ENCODE measurements at places on chromosomes 1 and 21.
A peak's percentile ranks its signal among the peaks of the same experiment; 100 is the strongest.

DNA sequence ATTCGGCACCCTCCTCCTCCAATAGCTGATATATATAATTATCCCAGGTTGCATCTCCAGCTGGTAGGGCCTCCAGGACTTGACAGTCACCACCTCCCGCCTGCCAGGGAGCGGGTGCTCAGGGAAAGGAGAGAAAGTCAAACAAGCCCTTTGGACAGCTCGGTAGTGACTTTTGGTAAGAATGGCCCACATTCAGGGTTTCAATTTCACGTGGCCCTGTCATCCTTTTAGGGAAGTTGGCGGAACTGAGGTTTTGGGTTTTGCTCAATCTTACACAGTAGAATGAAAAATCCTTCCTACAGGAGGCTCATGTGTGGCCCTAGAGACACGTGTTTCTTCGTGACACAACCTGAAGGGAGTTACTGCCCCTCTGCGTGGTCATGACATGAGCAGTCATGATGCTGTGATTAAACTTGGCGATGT lies 44.2 kb downstream of the CAPN8 start:
- DNase-seq: no peak

- DNase-seq: no peak
Measured at GRCh38 chr1:24295535-24295934, 23.6 kb upstream of the GRHL3 start.

GRCh38 chr1:63698001-63698838 lies 75.6 kb upstream of the ROR1 start:
- peak; percentile 55 for DNase-seq

DNA sequence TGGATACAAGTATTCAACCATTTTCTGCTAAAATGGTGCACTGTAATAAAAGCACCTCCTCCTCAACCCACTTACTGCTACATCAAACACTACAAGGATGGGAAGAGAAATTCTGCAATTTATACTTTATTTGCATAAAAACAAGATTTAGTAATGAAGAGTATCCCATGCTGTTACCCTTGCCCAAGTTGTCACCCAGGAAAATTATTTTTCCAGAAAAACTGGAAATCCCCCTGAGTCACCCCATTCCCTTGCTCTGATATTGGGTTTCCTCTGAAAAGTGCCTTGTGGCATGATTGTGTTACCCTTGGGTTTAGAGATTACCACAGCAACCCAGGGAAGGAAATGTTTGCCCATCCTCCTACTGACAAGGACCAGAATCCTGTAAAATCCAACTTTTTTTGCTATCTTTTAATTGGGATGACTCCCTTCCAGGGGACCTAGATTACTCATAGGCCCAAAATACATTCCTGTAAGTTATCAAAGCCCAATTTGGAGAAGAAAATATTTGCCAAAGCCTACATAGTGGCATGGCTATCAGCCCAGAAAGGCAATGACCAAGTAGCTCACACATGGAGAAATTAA lies 16.5 kb upstream of the ZC3H11B start:
- DNase-seq: no peak

DNA sequence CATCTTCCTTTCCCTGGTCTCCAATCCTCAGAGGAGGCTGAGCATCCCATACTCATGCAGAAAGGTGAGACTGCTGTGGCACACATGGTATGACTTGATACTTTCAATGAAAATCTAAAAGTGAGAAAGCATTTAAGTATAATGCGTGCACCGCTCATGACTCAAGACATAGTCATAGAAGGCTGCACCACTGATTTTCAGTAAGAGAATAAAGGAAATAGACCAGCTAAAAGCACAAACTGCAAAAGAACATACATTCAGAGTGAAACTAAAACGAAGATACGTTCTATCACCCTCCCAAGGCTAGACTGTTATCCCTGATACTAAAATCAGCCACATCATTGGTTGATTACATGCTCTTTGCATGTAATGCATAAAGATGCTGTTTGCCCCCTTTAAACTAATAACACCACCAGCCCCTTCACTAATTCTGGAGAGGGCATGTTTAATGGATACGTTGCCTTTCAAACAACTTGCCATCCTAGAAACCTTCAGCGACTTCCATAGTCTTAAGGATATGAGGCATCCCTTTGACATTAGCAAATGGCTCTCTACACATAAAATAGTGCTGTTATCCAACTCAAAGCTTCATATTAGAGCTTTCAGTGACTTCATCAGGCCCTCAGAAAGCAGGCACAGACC lies 2.1 kb downstream of the PLD5 start:
- DNase-seq: no peak

DNA sequence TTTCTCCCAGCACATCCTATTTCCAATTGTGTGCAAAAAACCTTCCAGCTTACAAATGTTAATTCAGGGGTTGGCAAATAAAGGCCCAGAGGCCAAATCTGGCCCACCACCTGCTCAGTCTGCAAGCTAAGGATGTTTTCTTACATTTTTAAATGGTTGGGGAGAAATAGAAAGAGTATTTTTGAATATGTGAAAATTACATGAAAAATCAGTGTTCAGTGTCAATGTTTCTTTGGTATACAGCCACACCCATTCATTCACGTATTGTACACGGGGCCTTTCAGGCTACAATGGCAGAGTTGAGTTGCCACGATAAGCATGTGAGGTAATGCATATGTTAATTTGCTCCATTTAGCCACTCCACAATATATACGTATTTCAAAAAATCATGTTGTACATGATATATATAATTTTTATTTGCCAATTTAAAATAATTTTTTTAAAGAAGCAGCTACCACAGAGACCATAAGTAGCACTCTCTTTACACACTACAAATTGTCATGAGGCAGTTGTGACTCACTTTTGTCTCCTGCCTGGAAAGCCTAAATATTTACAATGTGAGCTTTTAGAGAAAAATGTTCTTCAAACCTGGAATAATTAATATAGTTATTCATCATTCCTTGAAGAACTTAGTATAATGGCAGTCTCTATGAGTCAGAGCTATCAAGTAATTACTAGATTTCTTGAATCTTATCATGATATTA lies 189.6 kb downstream of the SMYD3 start:
- no peak for DNase-seq

- no peak for DNase-seq
Measured at GRCh38 chr1:72634946-72635345, 352.6 kb upstream of the NEGR1 start.

DNA sequence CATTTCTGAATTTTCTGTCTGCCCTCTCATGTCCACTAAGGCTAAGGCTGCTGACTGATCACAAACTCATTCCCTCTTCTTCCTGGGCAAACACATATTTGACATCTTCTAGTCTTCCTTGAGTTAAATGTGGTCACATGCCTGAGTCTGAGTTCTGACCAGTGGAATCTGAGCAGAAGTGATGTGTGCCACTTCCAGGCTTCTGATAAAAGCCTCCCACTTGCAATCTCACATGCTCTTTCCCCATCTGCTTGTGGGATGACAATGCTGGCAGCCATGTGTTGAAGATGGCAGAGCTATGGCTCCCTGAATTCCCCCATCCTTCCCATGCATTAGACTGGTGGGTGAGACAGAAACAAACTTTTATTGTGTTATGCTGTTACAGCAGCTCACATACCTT lies 149.9 kb upstream of the ZNF648 start:
- no peak for DNase-seq

DNA sequence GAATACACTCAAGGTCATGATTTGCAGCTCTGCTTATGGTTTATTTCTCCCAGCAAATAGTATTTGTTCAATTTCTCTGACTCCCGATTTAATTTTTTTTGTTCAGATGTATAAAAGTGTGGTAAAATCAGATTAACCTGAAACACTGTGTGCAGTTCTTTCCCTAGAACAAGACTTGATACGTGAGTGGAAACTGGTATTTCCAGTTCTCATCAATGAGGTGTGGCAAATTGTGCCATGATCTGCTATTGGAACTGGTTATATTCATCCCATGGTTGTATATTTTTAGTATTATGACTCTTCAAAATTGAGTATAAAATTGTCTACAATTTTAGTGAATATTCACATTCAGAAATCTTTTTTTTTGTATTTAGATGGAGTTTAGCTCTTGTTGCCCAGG lies 76.8 kb upstream of the IVNS1ABP start:
- DNase-seq: peak; percentile 67

DNA sequence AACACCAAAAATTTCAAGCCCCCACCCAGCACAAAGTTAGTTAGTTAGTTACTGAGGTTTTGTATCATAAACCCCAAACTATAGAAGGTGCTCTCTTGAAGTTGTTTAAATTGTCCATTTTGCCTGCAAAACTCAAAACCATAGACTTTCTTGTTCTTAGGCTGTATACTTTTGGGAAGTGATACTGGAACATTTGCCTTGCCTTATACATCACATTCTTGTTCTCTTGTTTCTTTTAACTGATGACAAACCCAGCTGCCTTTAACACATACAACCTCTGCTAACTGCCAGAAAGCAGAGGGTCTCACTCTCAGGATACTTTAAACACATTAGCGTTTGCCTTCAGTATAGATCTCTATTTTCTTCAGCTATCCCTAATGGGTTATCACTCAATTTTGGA lies 570.5 kb downstream of the MRPL39 start:
- DNase-seq: no peak

DNA sequence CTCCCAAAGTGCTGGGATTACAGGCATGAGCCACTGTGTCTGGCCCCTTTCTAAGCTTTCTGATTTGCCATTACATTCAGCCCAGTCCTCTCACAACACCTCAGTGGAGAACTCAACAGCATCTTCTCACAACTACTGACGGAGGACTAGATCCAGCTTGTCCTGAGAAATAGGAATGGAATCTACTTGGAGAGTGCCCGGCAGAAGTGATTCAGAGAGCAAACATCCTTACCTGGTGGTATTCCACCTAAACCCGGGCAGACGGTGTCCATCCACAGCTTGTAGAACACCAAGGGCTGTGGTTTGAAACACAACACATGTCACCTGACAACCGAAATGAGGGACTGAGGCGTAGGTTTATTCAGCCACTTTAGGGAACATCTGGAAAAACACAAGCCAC lies 28.8 kb upstream of the CCSAP start:
- no peak for DNase-seq

DNA sequence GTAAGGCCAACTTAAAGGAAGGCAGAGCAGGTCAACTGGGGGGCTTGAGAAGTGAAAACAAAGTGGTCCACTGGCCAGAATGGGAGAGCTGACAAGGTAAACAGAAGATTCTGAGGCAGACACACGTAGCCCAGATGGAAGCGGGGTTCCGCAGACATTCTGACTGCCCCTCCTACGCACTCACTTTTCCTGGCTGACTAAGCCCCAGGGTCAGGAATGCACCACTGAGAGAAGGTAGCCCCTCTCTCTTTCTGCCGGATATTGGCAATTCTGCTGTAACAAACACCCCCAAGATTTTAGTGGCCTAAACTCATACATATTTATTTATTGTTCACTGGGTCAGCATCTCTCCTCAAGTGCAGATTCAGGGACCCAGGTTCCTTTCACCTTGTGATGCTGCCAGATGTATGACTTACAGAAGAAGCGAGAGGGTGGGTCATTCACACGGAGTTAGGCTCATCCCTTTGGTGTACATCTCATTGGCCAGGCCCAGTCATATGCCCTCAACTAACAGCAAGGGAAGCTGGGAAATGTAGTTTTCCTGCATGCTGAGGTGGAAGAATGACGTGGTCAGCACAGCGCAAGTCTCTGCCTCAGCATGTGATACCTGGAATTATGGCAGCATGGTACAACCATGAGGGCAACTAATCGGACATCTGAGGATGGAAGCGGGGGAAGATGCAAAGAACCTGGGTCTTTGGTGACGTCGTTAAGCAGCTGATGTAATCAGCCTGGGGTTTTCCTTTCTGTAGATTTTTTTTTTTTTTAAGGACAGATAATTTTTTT lies 43.4 kb upstream of the MRPS6 start:
- DNase-seq: peak; percentile 72

GRCh38 chr1:164366014-164366413 lies 193.0 kb upstream of the PBX1 start:
- DNase-seq: no peak

DNA sequence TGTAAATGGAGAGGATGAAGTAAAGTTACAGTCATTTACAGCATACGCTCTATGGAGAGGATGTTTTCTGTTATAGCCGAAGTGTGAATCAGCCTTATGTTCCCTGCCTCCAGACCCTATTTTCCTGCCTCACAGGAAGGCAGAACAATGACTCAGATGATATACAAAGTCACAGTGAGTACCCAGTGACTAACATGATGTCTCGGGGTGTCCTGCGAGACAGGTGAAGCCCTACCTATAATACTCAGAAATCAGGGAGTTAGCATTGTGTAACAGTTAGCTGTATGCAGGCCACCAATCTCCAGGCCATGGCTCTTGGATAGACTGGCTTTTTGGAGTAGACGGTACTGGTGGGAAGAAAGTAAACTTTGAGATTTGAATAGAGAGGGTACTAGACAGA lies 55.6 kb upstream of the FBXO28 start:
- DNase-seq: no peak

GRCh38 chr1:36067871-36068270 lies 16.0 kb upstream of the TEKT2 start:
- DNase-seq: no peak

DNA sequence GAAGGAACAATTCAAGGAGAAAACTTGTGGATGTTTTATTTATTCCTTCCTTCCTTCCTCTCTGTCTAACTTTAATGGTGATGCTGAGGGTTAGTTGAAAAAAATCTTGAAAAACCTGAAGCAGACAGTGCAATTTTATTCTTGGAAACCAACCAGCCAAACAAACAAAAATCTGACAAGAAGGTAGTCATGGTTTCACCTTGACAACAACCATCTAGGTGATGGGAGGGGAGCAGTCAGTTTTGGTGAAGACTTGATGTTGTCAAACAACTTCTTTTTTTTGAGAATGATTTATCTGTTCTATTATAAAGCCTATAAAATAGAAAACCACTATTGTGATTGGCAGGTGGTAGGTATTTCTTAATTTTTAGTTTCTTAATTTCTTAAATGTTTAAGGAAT lies 92.4 kb upstream of the GPR88 start:
- DNase-seq: no peak

DNA sequence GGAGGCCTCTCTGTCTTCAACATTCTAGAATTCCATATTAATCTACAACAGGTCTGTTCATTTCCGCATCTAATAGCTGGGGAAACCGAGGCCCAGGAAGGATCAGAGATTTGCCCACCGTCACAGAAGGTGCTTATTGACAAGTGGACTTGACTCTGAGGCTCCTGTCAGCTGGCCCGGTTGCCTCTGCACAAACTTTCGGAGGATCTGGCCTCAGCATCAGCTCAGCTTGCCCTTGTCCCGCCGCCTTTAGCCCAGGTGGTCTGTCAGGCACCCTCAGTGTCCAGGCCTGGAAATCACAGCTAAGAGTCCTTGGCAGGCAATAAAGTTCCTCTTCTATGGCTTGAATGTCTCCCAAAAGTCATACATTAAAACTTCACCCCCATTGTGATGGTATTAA lies 8.2 kb upstream of the RUNX3 start:
- no peak for DNase-seq

DNA sequence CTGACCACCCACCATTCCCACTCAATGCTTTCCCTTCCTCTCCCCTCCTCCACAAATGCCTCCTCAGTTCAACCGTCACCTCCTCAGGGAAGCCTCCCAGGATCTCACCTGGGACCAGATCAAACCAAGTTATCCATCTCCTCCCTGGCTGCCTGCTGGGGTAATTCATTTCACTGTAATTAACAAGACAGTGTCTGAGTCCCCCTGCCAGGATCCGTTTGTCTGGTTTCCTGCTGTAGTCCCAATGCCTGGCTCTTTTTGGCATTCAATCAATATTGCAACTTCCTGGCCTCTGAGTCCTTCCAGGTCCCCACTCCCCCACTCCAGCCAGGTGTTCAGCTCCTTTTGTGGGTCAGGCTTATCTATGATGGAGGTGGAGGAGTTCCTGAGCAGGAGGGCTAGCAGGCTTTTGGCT lies 687.7 kb downstream of the PTPRU start:
- no peak for DNase-seq

Data from HT-29 (cell line).